Suppressor macrophage (primary cell): ENCODE measurements at places on chromosomes 11 and 22.
A peak's percentile ranks its signal among the peaks of the same experiment; 100 is the strongest.

DNA sequence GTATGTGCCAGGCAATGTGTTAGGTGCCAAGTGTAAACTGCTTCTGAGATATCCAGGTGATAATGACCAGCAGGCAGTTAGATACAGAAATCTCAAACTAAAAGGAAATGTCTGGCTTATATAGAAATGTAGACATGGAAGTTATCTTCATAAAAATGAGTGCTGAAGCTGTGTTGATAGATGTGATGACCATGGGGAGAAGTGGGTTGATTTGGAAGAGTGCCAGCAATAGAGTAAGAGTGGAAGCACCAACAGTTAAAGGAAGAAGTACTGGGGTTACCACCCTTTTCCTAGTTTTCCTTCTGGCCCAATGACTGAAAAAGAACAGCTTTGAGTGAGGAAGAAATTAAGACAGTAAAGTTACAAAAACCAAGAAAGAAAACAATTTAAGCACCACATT lies 68.5 kb downstream of the C2CD3 start:
- peak; percentile 15 for DNase-seq

DNA sequence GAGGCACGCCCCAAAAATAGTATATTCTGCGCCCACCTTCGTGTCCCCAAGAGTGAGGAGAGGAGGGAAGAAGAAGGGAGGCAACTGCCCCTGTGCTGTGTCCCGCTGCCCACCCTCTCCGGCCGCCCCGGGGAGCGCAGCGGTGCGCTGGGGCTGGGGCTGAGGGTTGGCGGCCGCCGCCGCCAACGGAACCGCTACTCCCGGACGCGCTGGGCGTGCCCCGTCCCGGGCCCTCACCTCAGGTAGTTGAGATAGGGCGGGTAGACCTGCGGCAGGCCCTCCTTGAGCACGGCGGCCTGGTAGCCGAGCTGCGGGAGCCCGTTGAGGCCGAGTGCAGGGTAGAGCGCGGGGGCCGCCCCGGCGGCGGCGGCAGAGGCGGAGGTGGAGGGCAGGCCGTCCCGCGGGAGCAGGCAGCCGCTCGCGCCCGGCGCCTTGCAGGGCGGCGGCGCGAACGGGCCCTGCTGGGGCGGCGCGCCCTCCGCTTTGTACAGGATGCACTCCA lies 2.4 kb downstream of the PGR start:
- no peak for DNase-seq

DNA sequence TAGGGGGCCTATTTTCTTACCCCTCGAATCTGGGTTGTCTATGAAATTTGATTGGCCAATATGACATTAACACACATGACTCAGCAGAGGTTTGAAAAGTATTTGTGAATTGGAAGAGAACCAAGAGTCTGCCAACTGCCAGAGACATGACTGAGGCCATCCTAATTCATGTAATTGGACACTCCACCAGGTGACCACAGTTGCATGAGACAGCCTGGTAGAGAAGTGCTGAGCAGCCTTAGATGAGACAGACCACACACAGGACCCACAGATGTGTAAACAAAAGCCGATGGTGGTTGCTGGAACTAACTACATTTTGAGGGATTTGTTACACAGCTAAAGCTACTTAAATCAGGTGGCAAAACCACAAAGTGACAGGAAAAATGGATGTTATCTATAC lies 855 bp upstream of the MS4A5 start:
- no peak for DNase-seq

GRCh38 chr11:30459821-30460220 lies 126.3 kb downstream of the MPPED2 start:
- no peak for DNase-seq

- DNase-seq, result no peak
Measured at GRCh38 chr22:40654522-40655167, 18.1 kb upstream of the MRTFA start.

- DNase-seq, result no peak
Measured at GRCh38 chr11:58497951-58498350, 10.0 kb downstream of the OR5B21 start.

GRCh38 chr11:28819741-28820140 lies 711.6 kb downstream of the METTL15 start:
- DNase-seq, result no peak

- DNase-seq, result no peak
Measured at GRCh38 chr11:45906096-45906682, 882 bp downstream of the FREY1 start.

- no peak for DNase-seq
Measured at GRCh38 chr22:49577168-49578060, 250.3 kb downstream of the BRD1 start.

DNA sequence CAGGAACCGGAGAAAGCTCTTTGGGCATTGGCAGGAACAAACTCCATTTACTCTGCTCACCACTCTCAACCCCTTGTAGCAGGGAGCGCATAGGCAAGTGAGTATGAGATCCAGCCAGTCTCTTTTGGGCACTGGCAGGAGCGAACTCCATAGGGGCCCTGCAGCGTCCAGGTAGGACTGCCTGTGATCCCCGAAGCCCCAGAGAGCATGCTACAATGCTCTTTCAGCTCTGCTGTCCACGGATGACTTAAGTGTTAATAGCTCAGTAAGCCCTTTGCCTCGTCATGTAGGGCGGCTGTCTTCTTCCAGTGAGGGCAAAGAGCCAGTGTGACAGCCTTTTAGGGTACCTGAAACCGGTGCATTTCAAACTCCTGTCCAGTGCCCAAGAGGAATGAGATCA lies 1525.6 kb upstream of the RAG2 start:
- no peak for DNase-seq

DNA sequence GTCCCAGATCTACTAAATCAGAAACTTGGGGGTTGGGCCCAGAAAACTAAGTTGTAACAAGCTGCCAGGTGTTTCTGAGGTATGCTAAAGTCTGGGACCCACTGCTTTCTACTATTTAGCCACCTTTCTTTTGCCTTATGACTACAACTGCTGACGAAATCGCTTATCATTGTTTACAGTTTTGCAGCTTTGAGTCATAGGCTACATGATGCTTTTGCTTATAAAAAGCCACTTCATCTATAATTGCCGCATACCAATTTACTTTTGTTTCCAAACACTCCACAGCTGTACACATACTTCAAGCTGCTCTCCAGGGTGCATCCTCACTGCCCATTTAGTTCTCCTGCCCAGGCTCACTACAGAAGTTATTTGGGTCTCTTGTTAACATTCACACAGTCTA lies 144.7 kb downstream of the ENTHD1 start:
- no peak for DNase-seq

- DNase-seq, result no peak
Measured at GRCh38 chr22:41636467-41636866, 15.4 kb downstream of the XRCC6 start.

GRCh38 chr11:22677153-22677903 lies 10.9 kb downstream of the GAS2 start:
- DNase-seq, result peak; percentile 4

DNA sequence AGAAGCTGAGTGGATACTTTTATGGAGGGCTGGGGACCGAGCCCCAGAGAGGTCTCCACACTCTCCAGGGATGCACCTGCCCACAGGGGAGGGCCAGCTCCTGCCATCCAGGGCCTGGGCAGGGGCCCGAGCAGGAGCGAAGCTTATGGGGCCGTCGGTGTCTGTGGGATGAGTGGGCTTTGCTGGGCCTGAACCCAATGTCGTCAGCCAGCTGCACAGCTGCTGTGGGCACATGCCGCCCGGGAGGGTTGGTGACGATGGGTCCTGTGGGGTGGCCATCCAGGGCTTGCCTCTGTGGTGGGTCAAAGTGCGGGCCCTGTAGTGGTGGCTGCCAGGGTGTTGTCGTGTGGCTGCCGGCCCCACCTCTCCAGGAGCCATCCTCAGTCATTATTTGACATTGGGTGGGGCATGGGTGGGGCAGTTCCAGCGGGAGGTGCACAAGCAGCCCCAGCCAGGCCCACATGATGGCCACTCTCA lies 447.1 kb downstream of the TBC1D22A start:
- no peak for DNase-seq

- DNase-seq, result peak; percentile 91
Measured at GRCh38 chr11:121091492-121092152, 9.4 kb upstream of the TECTA start.

DNA sequence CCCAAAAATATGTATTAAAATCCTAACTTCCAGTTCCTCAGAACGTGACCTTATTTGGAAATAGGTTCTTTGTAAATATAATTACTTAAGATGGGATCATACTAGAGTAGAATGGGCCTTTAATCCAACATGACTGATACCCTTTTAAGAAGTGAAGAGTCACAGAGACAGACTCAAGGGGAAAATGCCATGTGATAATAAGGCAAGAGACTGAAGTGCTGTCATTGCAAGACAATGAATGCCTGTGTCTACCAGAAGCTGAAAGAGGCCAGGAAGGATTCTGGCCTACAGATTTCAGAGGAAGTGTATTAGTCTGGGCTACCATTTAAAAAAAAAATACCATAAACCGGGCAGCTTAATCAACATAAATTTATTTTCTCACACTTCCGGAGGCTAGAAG lies 85.9 kb upstream of the LRRC55 start:
- DNase-seq, result no peak

DNA sequence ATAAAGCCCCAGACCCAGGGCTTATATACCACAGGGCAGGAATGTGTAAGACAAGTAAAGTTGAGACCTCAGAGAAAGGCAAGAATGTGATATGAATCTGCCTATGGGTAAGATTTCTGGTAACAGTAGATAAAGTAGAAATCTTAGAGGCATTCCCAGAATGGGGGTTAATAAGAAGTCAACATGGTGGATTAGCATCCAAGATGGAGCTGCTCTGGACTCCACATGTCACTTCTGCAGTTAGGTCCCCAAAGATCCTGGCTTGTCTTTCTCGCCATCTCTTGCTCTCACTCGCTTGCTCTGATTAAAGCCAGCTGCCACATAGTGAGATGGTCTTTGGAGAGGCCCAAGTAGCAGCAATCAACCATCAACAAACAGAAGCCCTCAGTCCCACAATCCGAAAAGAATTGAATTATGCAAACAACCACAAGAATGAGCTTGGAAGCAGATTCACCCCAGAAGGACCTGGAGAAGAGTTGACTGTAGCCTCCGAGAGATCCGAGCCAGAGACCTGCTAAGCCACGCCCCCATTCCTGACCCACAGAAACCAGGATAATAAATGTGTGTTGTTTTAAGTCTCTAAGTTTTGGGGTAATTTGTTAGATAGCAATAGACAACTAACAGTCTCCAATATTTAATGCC lies 5.4 kb upstream of the C11orf86 start:
- no peak for DNase-seq

DNA sequence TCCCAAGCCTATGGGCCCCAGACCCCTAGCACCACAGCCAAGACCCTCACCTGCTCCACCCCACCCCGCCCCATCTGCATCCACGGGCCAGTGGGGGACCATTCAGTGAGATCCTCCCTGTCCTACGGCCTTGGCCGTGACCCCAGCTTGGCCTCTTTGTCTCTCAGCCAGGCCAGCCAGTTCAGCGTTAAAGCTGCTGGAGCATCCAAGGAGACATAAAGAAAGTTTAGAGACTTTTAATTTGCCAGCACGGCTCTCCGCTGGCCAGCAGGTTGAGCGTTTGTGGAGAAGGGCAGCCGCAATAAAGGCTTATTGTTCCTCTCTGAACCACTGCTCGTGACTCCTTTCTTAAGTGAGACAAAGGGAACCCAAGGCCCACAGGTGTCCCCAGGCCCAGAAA lies 49.3 kb upstream of the LMO1 start:
- DNase-seq, result no peak

- DNase-seq, result peak; percentile 72
Measured at GRCh38 chr11:86740628-86741483, 59.5 kb upstream of the PRSS23 start.

GRCh38 chr11:66080055-66080817 lies 10.2 kb downstream of the PACS1 start:
- DNase-seq, result peak; percentile 48

GRCh38 chr11:69817265-69818230 lies 1.7 kb downstream of the FGF3 start:
- no peak for DNase-seq
